Activated CD4-positive, alpha-beta T cell treated with anti-CD3 and anti-CD28 coated beads, Interleukin-2, amount 50 U/mL, for 24 hours (primary cell): ENCODE measurements at places on chromosomes 3 and 15.

DNA sequence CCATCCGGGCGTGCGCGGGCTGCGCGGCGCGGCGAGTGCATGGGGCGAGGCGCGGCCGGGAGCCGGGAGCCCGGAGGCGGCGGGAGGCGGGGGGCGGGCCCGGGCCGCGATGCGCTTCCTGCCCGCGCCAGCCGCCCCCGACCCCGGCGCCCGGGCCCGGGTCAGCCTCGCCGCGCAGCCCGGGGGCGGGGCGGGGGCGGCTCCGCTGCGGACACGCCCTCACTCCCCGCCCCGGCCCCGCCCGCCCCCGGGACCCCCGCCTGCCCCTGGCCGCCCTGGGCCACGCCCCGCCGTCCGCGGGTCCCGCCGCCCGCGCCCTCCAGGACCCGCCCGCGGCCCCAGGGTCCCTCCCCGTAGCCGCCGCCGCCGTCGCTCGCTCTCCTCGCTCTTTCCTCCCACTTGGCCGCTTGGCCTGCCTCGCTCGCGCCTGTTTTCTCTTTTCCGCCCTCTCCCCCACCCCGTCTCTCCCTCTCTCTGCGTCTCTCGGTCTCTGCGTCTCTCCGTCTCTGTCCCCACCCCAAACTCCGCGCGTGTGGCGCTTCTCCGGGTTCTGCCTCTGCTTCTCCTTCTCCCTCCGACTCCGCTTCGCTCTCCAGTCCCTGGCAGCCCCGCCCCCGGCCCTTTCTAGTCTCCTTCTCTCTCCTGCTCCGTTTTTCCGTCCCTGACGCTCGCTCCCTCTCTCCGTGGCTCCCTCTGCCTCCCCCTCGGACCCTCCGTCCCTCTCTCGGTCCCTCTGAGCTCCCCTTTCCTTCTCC is at the start of gene PLXND1:
PLXND1 (minus strand) TSS at position 41 of the 755 bp plus-strand sequence; CDS start at position 4, 37 bp downstream.
- DNase-seq = no peak

- DNase-seq = no peak
Measured at GRCh38 chr3:196938576-196938975, 3.8 kb downstream of the NCBP2 start.

- DNase-seq = no peak
Measured at GRCh38 chr3:196603683-196604082, 35.2 kb downstream of the FBXO45 start.

DNA sequence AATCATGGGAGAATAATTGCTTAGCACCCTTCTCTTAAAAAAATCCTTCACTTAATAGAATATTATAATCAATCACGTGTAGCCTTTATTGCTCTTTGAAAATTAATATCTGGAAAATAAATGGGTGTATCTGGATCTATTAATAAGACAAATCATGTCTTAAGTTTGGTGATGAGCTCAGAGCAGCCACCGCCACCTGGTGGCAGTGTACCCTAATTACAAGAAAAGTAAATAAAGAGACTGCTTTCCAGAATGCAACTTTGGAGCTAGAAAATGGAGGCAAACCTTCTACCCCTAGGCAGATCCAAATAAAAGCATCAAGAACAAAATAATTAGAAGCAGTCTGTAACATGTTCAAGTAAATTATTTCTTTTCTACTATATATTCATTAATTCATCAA is 43.5 kb downstream of the EPHB1 start:
- no peak for DNase-seq

DNA sequence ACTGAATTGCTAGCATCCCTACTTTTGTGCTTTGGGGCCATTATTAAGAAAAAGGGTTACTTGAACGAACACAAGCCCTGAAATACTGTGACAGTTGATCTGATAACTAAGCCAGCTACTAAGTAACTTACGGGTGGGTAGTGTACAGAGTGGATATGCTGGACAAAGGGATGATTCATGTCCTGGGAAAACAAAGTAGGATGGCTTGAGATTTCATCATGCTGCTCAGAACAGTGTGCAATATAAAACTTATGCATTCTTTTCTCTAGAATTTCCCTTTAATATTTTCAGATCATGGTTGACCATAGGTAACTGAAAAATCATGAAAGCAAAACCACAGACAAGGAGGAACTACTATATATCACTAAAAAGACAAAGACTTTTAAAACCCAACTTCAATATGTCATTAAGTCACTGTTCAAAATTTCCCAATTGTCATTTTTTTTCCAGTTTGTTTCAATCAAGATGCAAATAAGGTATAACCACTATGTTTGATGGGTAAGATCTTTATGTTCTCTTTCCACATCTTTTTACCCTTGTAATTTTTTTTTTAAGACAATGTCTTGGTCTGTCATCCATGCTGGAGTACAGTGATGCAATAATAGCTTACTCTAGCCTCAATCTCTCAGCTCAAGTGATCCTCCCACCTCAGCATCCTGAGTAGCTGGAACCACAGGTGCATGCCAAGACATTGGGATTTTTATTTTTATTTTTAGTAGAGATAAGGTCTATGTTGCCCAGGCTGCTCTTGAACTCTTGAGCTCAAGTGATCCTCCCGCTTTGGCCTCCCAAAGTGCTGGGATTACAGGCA is 67.7 kb downstream of the IFT80 start:
- no peak for DNase-seq

GRCh38 chr3:146889626-146890025 is 284.5 kb upstream of the PLSCR5 start:
- no peak for DNase-seq

DNA sequence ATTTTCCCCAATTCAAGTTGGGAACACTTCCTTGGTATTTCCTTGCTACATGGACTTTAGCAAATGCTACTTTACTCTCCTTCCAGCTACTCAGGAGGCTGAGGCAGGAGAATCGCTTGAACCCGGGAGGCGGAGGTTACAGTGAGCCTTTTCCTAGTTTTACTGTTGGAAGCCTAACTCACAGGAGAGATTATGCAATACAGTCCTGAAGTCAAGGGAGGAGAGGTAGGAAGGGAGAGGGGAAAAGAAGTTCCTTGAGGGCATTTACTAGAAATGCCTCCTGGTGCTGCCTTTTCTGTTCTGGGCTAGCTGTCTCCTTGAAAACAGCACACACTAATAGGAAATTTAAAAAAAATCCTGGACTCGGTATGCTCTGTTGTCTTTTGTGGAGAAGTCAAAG is 6.2 kb downstream of the HHLA2 start:
- DNase-seq = no peak

DNA sequence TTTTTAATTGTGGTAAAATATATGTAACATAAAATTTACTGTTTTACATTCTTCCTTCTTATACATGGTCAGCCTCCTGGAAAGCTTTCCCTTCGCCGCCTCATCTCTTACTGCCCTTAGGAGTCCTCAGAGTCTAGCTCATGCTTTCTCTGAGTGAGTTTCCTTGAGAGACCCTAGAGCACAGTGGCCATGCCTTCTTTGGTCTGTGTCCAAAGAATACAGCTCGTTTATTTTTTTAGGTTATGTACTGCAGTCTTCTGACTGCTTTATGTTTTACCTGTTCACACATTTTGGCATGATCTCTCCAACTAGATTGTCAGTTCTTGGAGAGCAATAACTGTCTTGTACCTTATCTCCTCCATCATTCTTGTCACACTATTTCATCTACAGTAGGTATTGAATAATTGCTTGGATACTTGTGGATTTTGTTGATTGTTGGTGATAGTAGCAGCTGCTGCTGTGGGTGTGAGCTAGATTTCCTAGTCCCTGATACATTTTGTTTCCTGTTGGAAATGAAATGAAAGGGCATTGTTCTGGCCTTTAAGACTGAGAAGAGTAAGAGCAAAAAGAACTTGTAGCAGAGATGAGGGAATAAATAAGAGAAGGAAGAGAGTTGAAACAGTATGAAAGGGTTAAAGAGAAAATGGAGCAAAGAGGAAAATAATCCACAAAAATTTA is 10.9 kb downstream of the ARIH2 start:
- no peak for DNase-seq
